Keratinocyte (primary cell): ENCODE measurements at places on chromosomes 1 and 21. TPM values are rescaled to one million over a fixed set of nuclear protein-coding genes. Genes with fewer than 3 reads are reported as not detected.

- H3K36me3 ChIP-seq, result peaks cover 5% of the 10 kb centered on the region
- no peak overlapping the region for H3K4me3 ChIP-seq
- no peak overlapping the region for H3K27ac ChIP-seq
- H3K4me1 ChIP-seq, result peaks cover 16% of the 10 kb centered on the region
- no peaks in the 10 kb centered on the region for H3K27me3 ChIP-seq
Measured at GRCh38 chr1:209561532-209561931, 22.0 kb upstream of the CAMK1G start.

GRCh38 chr21:42140196-42140934, 69.2 kb downstream of the UMODL1 start:
- no peak overlapping the region for H3K4me3 ChIP-seq
- DNase-seq, result no peak
- peaks cover 8% of the 10 kb centered on the region for H3K27me3 ChIP-seq
- H3K27ac ChIP-seq, result no peak overlapping the region

DNA sequence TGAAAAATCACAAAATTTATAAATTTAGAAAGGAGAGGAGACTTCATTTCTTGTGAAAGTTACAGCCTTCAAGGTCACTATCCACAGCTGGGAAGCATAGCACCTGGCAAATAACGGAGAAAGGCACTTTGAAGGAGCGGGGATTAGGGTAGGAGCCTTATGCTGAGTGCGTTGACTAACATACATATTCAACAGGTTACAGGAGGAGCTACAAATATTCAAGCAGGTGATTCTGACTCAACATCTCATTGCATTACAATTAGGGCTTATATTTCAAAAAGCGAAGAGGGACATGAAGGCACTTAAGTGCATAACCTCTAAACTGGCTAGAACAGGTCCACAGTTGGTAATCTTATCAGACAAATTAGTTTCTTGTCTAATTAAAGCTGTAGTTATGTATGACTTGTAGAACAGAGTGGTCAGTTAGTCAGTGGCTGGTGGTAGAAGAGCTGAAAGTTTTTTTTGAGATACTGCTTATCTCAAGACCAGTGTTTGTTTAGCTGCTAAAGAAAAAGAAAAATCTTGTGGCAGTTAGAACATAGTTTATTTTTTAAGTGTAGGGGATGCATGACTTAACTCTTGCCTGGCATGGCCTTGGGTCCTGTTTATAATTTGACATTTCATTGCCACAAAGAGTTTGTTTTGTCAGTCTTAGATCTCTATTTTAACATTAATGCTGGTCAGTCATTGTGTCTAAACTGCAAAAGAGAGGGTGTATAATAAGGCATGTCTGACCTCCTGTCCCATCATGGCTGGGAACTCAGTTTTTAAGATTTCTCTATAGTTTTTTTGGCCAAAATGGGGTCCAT, 311.5 kb downstream of the DUSP10 start:
- DNase-seq, result no peak
- no peaks in the 10 kb centered on the region for H3K27me3 ChIP-seq
- H3K27ac ChIP-seq, result no peak overlapping the region
- H3K4me3 ChIP-seq, result no peak overlapping the region

GRCh38 chr1:192812420-192813209, 3.8 kb downstream of the RGS2 start:
- no peak for DNase-seq
- H3K4me3 ChIP-seq, result no peak overlapping the region
- H3K4me1 ChIP-seq, result peaks cover 16% of the 10 kb centered on the region
- H3K36me3 ChIP-seq, result peaks cover 3% of the 10 kb centered on the region
- no peak overlapping the region for H3K27ac ChIP-seq
- no peaks in the 10 kb centered on the region for H3K27me3 ChIP-seq

GRCh38 chr21:31554511-31555022, 104.9 kb upstream of the SOD1 start:
- peaks cover 10% of the 10 kb centered on the region for H3K27me3 ChIP-seq
- no peaks in the 10 kb centered on the region for H3K36me3 ChIP-seq
- H3K4me1 ChIP-seq, result peaks cover 8% of the 10 kb centered on the region
- no peak for DNase-seq

DNA sequence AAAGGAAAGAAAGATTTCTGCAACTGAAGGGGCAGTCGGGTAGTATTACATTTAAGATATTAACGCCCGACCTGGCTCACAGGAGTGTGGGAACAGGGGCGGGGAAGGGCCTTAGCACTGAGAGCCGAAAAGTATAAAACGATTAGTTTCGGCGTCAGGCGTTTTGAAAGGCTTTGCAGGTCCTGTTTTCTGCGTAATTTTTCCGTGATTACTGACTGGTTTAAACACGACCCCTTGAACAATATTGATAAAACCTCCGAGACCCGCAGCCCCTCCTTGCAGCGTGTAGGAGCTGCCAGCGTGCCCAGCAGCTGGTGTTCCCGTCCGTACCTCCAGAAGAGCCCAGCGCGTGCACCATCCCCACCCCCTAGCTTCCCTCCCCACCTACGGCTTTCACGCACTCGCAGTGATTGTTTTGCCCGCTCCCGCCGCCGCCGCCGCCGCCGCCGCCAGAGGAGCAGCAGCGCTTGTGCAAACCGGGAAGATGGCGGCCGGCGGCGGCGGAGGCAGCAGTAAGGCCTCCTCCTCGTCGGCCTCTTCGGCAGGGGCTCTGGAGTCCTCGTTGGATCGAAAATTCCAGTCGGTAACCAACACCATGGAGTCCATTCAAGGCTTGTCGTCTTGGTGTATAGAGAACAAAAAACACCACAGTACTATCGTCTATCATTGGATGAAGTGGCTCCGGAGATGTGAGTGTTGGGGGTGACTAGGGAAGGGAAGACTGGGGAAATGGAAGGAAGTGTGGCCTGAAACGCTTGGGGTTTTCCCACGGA, 470 bp downstream of the RPRD2 start:
- no peak for DNase-seq
- no peaks in the 10 kb centered on the region for H3K36me3 ChIP-seq
- peak overlapping the region; percentile 98 for H3K27ac ChIP-seq
- peak overlapping the region; percentile 65 for H3K4me3 ChIP-seq
- H3K4me1 ChIP-seq, result no peaks in the 10 kb centered on the region

Gene FCRL3
- polyA plus RNA-seq, result not detected in 3 replicates

- no peak overlapping the region for H3K27ac ChIP-seq
- no peak for DNase-seq
- H3K36me3 ChIP-seq, result no peaks in the 10 kb centered on the region
- H3K27me3 ChIP-seq, result no peaks in the 10 kb centered on the region
- H3K4me3 ChIP-seq, result no peak overlapping the region
- H3K4me1 ChIP-seq, result peaks cover 28% of the 10 kb centered on the region
Measured at GRCh38 chr1:217627431-217627830, 3.5 kb downstream of the GPATCH2 start.

- no peak for DNase-seq
- no peaks in the 10 kb centered on the region for H3K27me3 ChIP-seq
- H3K36me3 ChIP-seq, result no peaks in the 10 kb centered on the region
- peak overlapping the region; percentile 43 for H3K27ac ChIP-seq
Measured at GRCh38 chr1:218679391-218679790, 334.3 kb downstream of the TGFB2 start.

GRCh38 chr1:200888349-200888838, 6.3 kb upstream of the INAVA start:
- no peak overlapping the region for H3K4me3 ChIP-seq
- no peaks in the 10 kb centered on the region for H3K36me3 ChIP-seq
- no peaks in the 10 kb centered on the region for H3K27me3 ChIP-seq

DNA sequence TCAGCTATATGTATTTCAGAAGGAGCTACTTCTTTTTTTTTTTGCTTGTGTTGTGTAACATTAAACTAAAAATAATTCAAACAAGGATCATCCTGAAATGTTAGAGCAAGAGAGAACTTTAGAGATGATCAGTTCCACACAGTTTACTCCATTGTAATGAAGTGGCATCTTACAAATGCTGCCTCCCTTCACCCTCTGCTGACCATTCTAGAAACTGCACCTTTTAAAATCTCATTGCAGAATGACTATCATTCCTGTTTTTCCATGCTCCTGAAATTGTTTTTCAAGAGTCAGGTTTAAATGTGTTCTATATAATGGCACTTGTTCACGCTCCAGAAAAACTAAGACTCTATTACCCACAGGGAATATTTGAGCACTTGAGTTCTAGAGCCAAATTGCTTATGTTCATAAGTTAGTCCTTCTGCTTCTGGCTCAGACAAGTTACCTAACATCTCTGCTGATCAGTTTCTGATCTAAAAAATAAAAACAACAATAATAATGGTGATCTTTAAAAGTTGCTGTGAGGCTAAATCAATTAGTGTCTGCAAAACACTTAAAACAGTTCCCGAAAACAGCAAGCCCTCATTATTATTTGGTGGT, 21.5 kb upstream of the SLC44A5 start:
- DNase-seq, result no peak
- H3K27me3 ChIP-seq, result no peaks in the 10 kb centered on the region
- no peaks in the 10 kb centered on the region for H3K36me3 ChIP-seq
- no peaks in the 10 kb centered on the region for H3K4me1 ChIP-seq

Gene KLHDC9
- polyA plus RNA-seq, result 0.32 to 0.73 TPM (median 0.54 TPM) in 3 replicates

- peaks cover 9% of the 10 kb centered on the region for H3K4me1 ChIP-seq
- H3K27ac ChIP-seq, result no peak overlapping the region
- H3K4me3 ChIP-seq, result no peak overlapping the region
- DNase-seq, result no peak
- H3K27me3 ChIP-seq, result no peaks in the 10 kb centered on the region
- H3K36me3 ChIP-seq, result no peaks in the 10 kb centered on the region
Measured at GRCh38 chr1:8790478-8790877, 27.0 kb downstream of the RERE start.

Gene MRPL37
- polyA plus RNA-seq, result 30.9 to 31.7 TPM (median 31.0 TPM) in 3 replicates

Gene HCN3
- polyA plus RNA-seq, result 2.9 to 4.8 TPM (median 3.0 TPM) in 3 replicates

DNA sequence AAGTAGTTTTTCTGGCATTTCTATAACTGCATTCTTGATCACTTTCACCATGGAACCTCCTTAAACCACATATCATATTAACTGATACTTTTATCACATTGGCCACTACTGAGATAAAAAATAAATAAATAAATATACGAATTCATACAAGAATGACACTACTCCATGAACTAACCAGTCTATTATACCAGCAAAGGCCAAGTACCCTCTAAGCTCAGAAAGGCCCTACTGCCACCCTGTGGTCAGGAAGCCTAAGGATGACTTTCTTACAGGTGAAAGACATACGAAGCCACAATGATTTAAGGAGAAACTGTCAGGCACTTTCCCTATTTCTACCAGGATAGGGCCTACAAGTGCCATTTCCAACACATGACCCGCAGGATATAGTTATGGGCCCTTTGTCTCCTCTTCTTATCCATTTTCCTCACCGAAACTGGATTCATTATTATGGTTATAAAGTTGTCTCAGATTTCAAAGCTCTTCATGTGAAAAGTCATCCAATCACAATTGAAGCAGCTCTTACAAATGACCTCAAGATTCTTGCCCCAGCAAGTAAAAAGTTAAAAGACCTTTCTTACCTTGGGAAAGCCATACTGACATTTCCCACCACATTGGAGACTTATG, 23.9 kb downstream of the DNAJC8 start:
- no peak overlapping the region for H3K4me3 ChIP-seq
- no peaks in the 10 kb centered on the region for H3K27me3 ChIP-seq
- no peak for DNase-seq
- H3K36me3 ChIP-seq, result peaks cover 17% of the 10 kb centered on the region
- H3K27ac ChIP-seq, result no peak overlapping the region
- no peaks in the 10 kb centered on the region for H3K4me1 ChIP-seq

Gene SPRR5
- polyA plus RNA-seq, result 0.12 to 0.35 TPM (median 0.30 TPM) in 3 replicates

Gene AMY1C
- polyA plus RNA-seq, result not detected in 3 replicates

Gene TLR5
- 0.69 to 3.2 TPM (median 1.3 TPM) in 3 replicates for polyA plus RNA-seq

Gene IQCC
- 1.2 to 2.3 TPM (median 1.5 TPM) in 3 replicates for polyA plus RNA-seq

GRCh38 chr1:204670152-204670927, 15.2 kb downstream of the LRRN2 start:
- no peak overlapping the region for H3K27ac ChIP-seq
- DNase-seq, result no peak
- H3K27me3 ChIP-seq, result peaks cover 11% of the 10 kb centered on the region
- H3K4me3 ChIP-seq, result no peak overlapping the region

DNA sequence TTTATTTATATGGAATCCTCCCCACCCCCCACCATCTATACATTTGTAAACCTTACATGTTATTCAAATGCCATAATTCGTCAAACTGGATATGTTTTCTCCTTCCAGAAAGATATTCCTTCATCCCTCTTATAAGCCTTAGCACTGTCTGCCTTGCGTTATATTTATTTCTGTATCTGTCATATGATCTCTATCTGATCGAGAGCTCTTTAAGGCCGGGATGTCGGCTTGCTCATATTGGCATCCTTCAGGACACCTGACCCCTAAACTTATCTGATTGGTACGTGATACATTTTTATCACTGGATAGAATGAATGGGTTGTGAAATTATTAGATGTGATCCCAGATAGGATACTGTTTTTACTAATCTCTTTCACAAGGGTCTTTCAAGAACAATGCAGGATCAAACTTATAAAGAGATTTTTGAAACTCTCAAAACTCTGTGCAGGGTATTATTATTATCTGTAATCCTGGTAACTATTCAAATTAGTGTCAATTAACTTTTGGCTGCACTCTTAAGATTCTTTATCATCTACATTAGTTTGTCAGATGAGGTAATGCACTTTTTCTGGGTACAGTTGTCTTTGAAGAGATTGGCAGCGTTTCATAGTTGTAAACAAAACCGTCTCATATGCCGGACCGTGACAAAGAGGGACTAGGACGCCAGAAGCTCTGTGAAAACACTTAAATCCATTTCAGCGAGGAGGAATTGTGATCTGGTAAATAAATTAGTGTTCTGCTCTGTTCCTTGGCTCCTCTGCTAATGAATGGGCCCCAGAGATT, 152.0 kb downstream of the KIF26B start:
- DNase-seq, result no peak
- H3K4me3 ChIP-seq, result no peak overlapping the region
- peaks cover under 1% of the 10 kb centered on the region for H3K4me1 ChIP-seq
- H3K27ac ChIP-seq, result no peak overlapping the region
- no peaks in the 10 kb centered on the region for H3K36me3 ChIP-seq

DNA sequence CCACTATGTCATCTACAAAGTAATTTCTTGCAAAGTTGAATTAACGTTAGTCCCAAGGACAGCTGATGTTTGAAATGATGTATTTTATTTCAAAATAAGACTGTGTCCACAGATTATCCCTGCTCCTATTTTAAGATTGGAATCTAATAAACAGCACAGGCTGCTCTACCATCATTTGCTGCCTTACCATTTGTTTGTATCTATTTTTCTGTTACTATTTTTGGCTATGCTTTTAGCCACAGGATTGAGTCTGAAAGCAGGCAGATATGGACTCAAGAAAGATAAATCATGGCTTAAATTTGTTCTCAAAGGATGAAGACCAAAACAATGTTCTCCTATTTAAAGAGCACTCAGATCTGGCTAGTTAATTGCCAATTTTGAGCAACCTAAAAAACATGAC, 105.3 kb downstream of the RGS2 start:
- no peak for DNase-seq
- H3K27me3 ChIP-seq, result no peaks in the 10 kb centered on the region
- no peaks in the 10 kb centered on the region for H3K36me3 ChIP-seq
- no peak overlapping the region for H3K27ac ChIP-seq
- H3K4me3 ChIP-seq, result no peak overlapping the region

Gene TDRD10
- not detected in 3 replicates for polyA plus RNA-seq

Gene ACOT11
- 3.4 to 4.0 TPM (median 3.9 TPM) in 3 replicates for polyA plus RNA-seq

GRCh38 chr1:223887747-223888418, 42.1 kb upstream of the TP53BP2 start:
- peak overlapping the region; percentile 56 for H3K27ac ChIP-seq
- H3K4me1 ChIP-seq, result peaks cover 9% of the 10 kb centered on the region
- H3K36me3 ChIP-seq, result no peaks in the 10 kb centered on the region
- no peaks in the 10 kb centered on the region for H3K27me3 ChIP-seq
- DNase-seq, result peak; percentile 72
- no peak overlapping the region for H3K4me3 ChIP-seq
